Stimulated activated CD8-positive, alpha-beta memory T cell treated with anti-CD3 and anti-CD28 coated beads, Interleukin-2, amount 100 ng/mL, for 1 hour (primary cell): ENCODE measurements at places on chromosomes 16 and 17.

DNA sequence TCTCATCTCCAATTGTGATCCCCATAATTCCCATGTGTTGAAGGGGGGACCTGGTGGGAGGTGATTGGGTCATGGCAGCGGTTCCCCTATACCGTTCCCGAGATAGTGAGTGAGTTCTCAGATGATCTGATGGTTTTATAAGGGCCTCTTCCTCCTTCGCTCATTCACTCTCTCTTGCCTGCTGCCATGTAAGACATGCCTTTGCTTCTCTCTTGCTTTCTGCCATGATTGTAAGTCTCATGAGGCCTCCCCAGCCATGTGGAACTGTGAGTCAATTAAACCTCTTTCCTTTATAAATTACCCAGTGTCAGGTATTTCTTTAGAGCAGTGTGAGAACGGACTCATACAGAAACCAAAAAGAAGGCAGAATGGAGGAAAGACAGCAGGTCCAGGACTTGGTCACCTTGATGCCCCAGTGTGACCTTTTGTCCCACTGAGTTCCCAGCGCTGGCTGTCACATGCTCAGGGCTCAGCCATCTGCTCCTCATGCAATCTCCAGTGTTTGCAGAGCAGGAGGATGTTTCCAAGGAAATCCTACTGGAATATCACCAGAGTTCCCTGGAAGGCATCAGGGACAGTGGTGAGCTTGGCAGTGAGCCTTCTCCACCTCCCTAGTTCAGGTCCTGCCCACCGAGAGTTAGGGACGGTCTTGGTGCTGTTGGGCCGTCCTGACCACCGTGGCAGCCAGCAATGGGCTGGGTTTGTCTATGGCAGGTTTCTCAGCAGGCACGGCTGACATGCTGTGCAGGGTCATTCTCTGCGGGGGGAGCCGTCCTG lies 96.7 kb downstream of the SEC14L1 start:
- DNase-seq: no peak

- no peak for DNase-seq
Observed at GRCh38 chr17:63505341-63505740, 17.8 kb upstream of the KCNH6 start.

DNA sequence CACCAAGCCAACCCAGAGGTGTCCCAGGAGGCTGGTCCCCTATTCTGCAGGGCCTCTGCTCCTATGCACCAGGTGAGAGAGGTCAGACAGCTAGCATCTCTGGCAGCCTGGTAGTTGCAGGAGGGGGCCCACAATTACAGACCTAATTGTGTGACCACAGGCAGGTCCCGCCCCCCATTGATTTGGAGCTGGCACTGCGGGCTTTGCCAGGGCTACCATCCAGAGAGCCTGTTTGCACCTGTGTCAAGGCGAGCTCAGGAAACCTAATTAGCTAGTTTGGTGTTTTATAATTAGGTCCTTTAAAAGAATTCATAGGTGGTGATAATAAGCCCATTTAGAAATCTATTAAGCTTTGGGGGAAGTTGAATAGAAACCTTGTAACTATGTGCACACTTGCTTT lies 90.2 kb downstream of the MRM1 start:
- DNase-seq: no peak

DNA sequence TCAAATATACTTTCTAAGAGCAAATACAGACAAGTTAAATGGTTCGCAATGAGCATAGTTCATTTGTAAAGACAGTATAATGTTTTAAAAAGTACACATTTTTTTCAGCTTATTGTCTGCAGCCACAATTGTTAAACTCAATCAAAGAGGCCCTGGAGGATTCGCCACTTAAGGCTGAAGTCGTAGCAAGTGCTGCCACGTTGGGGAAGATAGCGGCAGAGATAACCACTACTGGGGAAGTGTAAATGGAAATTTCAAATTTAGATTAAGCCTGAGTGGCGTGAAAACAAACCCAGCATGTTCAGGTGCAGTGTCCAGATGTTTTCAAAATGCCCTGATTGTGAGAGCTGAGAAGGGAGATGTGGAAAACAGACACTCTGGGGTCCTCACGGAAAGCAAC lies 8.4 kb downstream of the PMP22 start:
- no peak for DNase-seq

DNA sequence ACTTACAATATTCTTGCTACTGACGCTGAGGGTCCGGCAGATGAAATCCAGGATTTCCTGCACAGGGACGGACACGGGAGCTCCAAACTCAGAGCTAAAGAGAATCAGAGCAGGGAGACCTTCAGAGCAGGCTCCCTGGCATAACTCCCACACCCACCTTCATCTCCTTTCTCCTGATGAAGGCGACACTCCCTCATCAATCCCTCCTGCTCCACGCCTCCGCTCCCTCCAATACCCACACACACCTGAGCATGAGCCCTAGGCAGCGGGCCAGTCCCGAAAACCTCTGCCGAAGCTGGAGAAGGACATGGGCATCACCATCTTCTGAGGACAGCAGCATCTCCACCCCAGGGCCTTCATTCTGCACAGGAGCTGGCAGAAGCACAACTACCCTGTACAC lies 28.1 kb downstream of the PELP1 start:
- no peak for DNase-seq

- DNase-seq: no peak
Observed at GRCh38 chr17:77502626-77503292, 362.0 kb downstream of the SEC14L1 start.

DNA sequence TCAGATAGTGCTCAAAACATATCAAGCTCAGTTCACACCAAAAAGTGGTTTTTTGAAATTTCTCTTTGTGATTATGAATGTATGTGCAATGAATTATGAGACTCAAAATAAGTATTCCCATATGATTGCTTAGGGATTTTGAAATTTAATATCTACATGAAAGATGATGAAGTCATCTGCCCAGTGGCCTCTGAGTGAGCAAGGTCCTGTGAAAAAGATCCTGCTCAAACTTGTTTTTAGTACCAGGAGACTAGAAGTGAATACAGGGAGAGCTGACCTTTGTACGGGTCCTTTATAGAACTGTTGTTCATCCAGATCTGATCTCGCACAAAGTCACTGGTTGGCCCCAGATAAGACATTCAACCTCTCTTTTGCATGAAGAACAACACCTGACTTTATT lies 151.9 kb upstream of the MAF start:
- no peak for DNase-seq
